ENCODE measurements at places on chromosomes 6 and 20.

- peak; percentile 39 for DNase-seq
Measured at GRCh38 chr6:35804996-35805736, at the start of gene LHFPL5. TSS of gene LHFPL5 (plus strand) at chr6:35805352. CDS start at chr6:35805671, 319 bp downstream.

- no peak for DNase-seq
Measured at GRCh38 chr20:45621593-45621992, 7.9 kb upstream of the WFDC10A start.

DNA sequence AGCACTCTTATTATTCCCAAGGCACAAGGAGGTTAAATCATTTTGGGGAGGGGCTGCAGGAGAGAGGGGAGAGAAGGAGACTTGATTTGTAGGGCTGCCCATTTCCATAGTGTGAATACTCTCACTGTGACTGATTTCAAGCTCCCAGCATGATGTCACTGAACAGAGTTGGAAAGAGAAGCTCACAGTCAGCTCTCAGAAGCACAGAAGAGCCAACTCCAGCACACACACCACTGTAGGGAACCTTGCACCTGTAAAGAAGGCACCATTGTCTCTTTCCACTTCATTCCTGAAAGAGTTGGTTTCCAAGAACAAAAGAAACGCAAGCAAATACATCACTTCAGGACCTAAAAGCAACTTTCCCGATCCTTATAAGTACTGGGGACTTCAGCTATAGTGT lies 12.7 kb upstream of the STK35 start:
- no peak for DNase-seq

DNA sequence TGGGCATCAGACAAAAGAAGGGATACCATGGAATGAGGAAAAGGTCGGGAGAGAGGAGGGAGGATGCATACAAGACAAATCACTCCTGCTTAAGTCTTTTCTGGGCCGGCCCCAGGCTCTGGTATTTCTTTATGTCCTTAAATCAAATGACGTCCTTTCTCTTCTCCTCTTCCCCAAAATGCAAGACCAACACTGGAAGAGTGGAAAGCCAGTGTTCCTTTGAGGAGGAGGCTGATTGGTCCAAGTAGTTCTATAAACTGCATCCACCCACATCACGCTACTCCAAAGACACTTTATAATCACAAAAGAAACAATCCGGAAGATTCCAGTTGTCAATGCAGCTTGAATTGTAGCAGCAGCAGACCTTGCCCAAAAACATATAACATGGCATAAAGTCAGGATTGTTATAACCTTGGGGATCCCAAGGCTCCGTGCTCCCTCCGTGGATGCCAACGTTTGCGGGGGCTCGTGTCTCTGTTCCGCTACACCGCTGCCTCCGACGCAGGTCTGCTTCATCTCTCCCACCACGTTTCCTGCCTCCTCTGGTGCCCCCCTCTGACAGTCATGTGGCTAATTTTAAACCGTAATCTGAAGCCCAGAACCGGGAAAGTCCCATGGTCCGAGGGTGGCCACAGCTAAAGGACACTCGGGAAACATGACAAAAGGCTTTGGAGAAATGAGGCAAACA lies 47.1 kb downstream of the MCUR1 start:
- DNase-seq, result peak; percentile 69

DNA sequence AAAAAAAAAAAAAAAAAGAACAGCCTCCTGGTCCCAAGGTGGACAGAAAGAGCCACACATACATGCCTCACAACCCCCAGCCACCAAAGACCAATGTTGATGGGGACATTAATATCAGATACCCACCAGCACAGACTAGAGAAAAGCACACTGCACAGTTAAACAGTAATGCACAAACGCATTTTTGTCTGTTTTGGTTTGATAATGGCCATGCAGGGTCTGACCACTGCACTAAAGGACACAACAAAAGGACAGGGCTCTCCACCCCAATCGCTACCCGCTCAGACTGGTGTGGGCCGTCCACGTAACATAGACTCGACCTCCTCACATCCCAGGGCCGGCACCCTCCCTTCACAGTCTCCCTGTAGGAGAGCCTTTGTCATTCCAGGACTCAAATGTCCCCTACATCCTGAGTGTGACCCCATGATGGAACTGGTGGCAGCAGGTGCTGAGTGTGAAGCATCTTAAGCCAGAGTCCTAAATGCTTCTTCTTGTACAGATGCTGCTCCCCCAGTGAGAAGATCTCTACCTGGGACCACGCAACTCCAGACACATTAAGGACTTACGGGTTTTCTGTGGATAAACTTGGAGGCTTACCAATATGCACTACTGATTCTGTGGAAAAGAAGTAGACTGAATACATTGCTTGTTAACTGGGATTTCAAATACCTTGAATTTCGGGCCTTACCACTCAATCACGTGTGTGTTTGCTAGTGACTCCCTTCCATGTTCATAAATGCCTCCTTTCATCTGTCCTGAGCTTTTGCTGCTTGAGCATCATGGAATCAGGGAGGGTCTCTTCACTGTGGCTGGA lies 28.0 kb downstream of the RRBP1 start:
- no peak for DNase-seq

Measured in suppressor macrophage treated with lipopolysaccharide for 4 hours (primary cell).